ENCODE measurements at places on chromosomes 5 and 9.

DNA sequence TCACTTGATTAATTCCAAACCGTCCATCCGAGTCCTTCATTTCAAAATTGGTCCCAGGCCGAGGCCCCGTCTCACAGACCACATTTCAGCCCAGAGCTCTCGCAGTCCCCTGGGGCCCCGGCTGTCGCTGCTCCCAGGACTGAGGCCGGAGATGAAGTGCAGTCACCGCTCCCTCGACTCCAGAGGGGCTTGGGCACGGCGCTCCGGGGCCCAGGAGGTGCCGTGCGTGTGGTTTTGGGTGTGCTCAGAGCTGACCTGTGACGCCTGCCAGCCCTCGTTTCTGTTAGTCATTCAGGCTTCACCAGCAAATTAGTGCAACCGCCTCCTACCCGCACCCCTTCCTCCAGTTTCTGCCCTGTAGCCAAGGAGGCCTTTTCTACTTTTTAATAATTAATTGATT is 48.7 kb upstream of the PHYKPL start:
- no peak for DNase-seq

GRCh38 chr5:133449181-133449580 is 163.2 kb downstream of the FSTL4 start:
- no peak for DNase-seq

DNA sequence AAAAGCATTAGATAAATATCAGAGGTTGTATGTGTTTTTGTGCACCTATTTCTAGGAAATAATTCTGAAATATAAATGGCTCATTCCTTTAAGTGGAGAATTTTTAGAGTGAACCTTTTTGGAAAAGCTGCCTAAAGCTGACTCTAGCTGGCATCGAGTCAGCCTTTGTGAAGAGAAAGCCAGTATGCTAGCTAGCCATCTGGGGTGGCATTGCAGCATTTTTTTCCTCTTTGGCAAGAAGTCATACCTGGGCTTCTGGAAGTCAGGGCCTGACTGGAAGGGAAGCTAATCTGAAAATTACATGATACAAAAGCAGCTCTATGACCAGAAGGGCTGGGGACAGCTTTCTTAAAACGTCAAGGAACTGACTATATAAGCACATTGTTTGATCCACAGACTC is 19.7 kb downstream of the ANP32B start:
- DNase-seq = no peak

DNA sequence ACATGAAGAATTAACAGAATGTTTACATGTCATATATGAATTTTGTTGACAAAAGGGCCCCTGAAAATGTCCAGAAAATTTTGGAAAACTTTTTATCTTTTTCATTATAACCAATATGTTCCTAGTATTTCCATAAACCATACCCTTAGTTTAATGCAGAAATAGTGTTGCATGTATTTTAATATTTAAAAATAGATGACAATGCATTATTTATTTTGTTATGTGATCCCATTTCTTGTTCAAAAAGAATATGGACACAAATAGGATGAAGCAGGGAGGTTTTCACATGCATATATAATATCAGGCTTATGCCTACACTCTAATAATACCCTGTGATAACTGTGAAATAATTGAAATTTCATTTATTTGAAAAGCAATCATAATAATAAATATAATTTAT is 500.5 kb downstream of the CDH18 start:
- no peak for DNase-seq

GRCh38 chr5:140946578-140946977 is 19.7 kb upstream of the PCDHAC2 start:
- no peak for DNase-seq

DNA sequence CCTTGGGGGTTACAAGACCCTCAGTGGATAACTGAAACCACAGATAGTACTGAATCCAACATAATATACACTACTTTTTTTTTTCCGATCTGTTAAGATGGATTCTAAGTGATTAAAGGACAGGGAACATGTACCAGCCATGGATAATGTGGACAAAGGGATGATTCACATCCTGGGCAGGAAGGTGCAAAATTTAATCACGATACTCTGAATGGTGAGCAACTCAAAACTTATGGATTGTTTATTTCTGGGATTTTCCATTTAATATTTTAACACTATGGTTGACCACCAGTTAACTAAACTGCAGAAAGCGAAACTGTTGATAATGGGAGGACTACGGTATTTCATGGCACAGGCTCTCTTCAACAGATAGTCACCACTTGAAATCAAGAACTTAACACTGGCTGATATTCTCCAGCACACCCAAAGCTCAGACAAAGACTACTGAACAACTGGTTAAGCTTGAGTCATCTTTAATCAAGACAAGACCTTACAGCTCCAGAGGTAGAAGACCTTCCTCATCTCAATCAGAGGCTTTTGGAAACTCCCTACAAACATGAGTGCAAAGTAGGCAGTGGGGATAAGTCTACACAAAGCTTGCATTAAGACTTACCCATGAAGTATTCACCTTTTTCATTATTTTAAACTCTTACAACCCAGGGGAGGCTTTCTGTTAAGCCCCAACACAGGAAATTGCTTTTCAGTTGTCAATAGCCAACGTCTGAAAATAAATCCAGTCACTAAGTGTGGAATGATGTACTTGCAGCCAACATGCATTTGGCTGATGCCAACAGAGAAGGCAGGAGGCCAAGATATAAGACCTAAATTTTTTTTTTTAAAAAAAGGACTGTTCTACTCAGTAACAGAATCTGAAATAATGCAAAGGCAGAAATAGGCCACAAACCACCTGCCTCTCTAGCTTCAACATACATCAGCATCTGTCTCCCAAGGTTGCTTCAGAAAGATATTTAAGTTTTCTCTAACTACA is 78.7 kb downstream of the ELAVL2 start:
- DNase-seq = no peak

GRCh38 chr9:101073122-101073521 is 44.6 kb downstream of the PLPPR1 start:
- DNase-seq = no peak

DNA sequence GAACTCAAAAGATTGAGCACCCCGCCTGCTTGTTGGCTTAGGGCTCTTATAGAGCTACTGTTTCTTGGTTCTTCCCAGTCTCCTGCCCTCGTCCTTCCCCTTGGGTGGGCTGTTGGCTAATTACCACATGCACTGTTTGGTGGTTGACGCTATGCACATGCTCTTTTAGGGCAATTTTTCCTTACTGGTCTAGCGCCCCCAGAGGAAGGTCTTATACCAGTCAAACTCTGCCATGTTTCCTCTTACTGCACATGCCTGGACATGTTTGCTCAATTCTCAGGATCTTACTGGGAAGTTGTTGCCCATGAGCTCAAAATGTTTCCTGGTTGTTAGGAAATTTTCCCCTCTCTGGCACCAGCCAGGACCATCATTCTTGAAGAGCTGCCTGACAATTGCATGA is 101.9 kb downstream of the SLC28A3 start:
- peak; percentile 14 for DNase-seq

DNA sequence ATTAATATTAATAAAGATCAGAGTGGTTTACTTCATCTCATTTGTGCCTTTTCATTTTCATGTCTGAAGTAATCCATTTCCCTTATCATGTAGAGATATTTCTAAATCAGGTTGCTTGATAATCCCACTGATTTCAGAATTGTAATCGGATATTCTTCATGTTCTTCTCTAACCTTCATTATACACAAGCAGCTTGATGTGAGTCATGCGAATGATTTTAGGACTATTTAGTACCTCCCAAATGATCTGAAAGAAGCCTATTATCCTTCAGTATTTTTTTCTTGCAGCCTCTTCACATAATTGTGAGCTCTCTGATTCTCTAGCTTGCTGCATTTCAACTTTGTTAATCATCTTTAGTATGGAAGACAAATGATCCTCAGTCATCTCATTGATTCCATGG is 182.0 kb downstream of the GIN1 start:
- no peak for DNase-seq

GRCh38 chr9:12859704-12860251 is 85.0 kb downstream of the LURAP1L start:
- no peak for DNase-seq

- no peak for DNase-seq
These were observed 13.4 kb upstream of the DELE1 start for GRCh38 chr5:141910271-141910673.

DNA sequence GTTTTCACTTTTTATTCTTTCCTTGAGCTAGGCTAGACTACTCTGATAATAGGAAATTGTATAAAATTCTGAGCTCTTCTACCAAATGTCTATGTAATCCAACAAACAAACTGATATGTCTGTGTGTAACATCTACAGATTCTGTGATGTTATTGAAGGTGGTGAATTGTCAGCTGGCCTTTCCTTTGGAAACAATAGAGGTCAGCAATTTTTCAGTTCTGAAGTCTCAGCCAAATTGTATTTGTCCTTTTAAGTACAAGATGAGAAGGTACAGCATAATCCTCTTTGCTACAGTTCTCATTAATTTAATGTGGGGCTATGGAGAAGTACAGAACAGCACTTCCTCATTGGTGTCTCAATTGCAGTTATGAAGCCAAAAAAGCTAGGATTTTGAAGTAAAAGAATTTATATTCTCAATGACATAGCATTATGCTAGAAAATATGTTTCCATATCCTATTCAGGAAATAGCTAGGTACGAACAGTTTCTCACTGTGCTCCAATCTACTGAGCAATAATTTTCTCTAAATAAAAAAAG is 198.0 kb downstream of the HINT1 start:
- no peak for DNase-seq

- DNase-seq = peak; percentile 75
These were observed at the start of gene RGS7BP for GRCh38 chr5:64505769-64506566. RGS7BP (plus strand) TSS chr5:64506015; CDS start chr5:64506625, 610 bp downstream.

DNA sequence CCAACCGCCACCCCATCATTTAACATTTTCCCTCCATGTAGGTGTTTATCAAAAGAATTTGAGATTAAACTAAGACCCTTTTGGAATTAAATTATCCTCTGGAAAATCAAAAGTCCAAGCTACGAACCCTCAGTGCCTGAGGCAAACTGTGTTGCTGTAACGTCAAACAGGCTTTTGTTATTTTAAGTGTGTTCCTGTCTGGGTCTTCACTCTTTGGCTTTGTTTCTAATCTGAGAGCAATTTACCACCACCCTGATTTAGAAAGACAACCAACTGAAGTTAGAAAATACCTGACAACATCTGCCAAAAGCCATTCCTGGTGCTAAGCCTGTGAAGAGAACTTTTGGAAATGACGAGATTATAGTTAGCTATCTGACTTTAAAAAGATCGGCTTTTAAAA is 199.9 kb downstream of the DIRAS2 start:
- no peak for DNase-seq

- DNase-seq = peak; percentile 85
These were observed 53.0 kb downstream of the NUP214 start for GRCh38 chr9:131178382-131178781.

DNA sequence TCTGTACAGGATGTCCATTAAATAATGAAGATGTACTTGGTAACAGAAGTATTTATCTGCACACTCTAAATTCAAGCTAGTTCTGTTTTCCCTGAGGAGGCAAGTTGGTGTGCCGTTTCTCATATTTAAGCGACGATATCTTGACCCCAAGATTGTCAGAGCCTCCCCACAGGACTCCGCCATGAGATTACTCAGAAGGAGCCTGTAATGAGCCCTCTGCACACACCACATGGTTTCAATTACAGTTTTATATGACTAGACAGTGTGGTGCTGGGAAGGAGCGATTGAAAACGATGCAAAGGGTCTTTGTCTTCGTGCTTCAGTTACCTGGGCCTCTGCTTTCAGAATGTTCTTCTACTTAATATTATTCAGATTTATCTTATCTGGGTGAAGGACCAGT is 840.4 kb upstream of the WWC1 start:
- DNase-seq = no peak

- no peak for DNase-seq
These were observed 6.8 kb upstream of the C9orf152 start for GRCh38 chr9:110214586-110215355.

- no peak for DNase-seq
These were observed 1.8 kb upstream of the AMACR start for GRCh38 chr5:34009610-34010009.

GRCh38 chr9:132792547-132792946 is 85.5 kb downstream of the AK8 start:
- DNase-seq = no peak

DNA sequence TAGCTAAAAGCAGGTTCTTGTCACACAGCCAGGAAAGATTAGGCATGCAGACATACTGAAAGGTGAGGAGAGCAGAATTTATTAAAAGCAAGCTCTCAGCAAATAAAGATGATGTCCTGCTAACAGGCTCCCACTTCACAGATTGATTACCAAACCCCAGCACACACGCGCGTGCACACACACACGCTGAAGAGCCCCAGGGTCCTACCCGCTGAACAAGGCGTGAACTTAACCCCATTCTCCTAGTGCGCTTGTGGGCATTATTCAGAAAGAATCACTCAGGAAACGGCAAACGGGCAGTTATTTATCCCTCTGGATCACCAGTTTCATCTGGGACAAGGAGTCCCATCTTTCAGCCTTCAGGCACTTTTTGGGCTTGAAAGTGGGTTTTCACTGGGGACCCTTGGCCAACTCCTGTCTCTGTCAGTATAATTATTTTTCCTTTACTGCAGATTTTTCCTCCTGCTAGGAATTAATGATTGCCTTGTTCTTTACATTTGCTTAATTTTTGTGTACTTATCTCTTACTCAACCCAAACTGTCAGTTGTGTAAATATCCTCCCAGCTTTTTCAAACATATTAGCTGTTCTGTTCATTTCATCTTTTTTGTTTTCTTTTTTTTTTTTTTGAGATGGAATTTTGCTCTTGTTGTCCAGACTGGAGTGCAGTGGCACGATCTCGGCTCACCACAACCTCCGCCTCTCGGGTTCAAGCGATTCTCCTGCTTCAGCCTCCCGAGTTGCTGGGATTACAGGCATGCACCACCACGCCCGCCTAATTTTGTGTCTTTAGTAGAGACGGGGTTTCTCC is 92.6 kb downstream of the RIC1 start:
- DNase-seq = no peak

DNA sequence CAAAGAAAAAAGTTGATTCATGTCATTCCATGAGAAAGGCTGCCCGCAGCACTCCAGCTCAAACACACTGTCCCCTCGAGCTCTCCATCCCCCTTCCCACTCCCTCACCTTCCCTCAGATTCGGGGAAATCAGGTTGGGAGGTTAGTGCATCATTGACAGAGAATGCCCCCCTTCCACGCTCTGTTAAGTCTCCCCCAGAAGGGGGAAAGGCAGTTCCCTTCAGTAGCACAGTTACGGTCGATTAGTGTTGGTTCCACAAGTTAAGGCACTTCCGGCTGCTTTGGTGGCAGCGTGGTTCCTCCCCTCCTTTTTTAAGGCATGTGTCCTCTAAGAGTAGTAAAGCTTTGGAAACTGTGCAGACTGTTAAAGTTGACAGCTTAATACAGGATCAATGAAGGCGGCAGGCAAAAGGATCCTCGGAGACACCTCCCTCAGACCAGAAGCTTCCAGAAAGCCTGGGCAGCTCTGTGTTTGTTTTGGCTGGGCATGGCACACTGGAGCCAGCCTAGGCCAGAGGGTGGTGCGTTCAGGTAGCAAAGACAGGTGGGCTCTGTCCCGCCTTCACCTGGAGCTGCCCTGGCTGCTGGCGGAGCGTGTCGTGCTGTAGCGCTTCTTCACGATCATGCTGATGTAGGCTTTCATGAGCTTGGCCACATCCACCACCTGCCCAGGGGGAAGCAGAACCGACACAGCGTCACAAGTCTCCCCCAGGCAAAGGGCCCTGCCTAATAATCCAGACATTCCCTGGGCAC is 49.5 kb upstream of the RETREG1 start:
- no peak for DNase-seq

- no peak for DNase-seq
These were observed 17.6 kb upstream of the ERCC6L2 start for GRCh38 chr9:95857896-95858295.

- no peak for DNase-seq
These were observed 2.0 kb upstream of the DBH start for GRCh38 chr9:133634081-133634691.

Data from WTC11 (cell line).